ENCODE measurements at places on chromosomes 7 and 10. TPM values are rescaled to one million over a fixed set of nuclear protein-coding genes. Genes with fewer than 3 reads are reported as not detected.

RSBN1L gene
- total RNA-seq, result 27.7 TPM

DNA sequence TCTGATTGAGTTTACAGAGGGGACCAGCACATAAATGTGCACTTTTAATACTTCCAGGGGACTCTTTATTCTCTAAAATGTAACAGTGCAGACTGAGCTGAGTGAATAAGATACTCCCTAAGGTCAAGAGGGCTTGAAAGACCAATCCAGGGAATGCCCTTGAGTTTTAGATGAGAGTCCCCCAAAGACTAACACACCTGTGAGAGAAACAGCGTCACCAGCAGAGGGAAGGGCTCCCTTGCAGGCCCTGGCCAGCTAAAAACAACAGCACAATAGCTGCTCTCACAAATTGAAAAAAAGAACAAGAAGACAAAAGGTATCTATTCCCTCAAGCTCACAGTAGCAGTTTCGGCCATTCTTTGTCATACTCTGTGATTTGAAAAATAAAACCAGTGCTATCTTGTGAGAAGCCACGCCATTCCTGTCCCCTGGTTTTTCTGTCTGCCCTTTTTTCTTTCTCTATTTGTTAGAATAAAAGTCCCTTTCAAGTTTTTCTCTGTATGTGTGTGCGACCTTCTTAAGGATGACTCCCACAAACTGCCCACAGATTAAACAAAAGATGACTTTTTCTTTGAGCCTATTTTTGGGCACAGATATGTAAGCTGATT lies 230.4 kb upstream of the BMPER start:
- DNase-seq, result no peak
- no peaks in the 10 kb centered on the region for H3K36me3 ChIP-seq
- H3K27ac ChIP-seq, result no peak overlapping the region
- no peaks in the 10 kb centered on the region for H3K27me3 ChIP-seq
- H3K4me3 ChIP-seq, result no peak overlapping the region
- no peaks in the 10 kb centered on the region for H3K4me1 ChIP-seq

LRRTM3 gene
- not detected for total RNA-seq

GRCh38 chr10:72784551-72785351 lies 92.8 kb downstream of the MCU start:
- H3K27ac ChIP-seq, result no peak overlapping the region
- H3K4me1 ChIP-seq, result peaks cover 13% of the 10 kb centered on the region
- no peaks in the 10 kb centered on the region for H3K27me3 ChIP-seq
- no peak overlapping the region for H3K4me3 ChIP-seq

COBL gene
- 29.2 TPM for total RNA-seq

NUPR2 gene
- total RNA-seq, result 0.98 TPM

GRCh38 chr10:78292982-78293865 lies 259.6 kb downstream of the RPS24 start:
- H3K27ac ChIP-seq, result no peak overlapping the region
- no peak overlapping the region for H3K4me3 ChIP-seq
- no peaks in the 10 kb centered on the region for H3K36me3 ChIP-seq
- peak; percentile 33 for DNase-seq
- H3K4me1 ChIP-seq, result no peaks in the 10 kb centered on the region
- no peaks in the 10 kb centered on the region for H3K27me3 ChIP-seq

PSD gene
- total RNA-seq, result 3.5 TPM

HOXA1 gene
- 0.75 TPM for total RNA-seq

PEX1 gene
- total RNA-seq, result 14.2 TPM

DNA sequence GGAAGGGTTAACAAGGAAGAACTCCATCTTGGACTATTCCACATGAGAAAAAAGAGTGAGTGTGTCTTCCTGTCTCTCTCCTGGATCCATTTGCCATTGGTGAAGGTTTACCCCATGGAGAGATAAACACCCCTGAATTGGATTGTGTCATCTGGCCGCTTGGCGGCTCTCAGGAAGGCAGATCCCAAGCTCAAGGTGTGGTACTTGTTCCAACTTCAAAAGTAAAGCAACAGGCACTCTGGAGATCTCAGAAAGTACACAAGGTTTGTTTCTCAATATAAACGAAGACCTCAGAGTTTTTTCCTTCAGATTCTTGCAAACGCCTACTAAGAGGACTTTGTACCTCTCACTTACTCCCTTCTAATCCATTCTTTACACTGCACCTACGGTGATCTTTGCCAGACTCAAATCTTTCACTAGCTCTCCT lies 116.7 kb downstream of the REEP3 start:
- DNase-seq, result no peak
- H3K27ac ChIP-seq, result no peak overlapping the region
- no peak overlapping the region for H3K4me3 ChIP-seq

NME8 gene
- 2.1 TPM for total RNA-seq

DNA sequence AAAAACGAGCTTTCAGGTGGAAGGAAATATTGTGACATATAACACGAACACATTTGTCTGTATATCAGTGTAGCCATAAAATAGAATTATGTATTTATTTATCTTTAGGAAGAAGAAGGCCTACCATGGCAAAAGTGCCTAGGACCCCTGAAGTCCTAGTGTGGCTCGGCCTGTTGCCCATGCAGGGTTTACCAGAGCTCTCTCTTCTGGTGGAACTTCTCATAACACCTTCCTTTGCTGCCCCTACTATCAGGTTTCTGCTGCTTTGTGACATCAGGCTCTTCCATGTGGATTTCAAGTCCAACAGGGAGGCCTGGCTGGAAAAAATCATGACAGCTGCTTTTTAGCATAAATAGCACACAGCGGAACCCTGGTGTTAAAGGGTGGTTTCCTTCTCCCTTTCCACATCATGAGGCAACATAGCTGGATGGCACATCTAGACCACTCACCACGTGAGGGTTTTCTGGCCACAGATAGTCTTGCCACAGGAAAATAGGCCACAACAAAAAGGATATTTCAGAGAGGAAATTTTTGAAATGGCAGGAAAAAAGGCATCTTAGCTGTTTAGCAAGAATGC lies 44.8 kb upstream of the ADO start:
- H3K4me3 ChIP-seq, result no peak overlapping the region
- H3K27ac ChIP-seq, result no peak overlapping the region
- no peaks in the 10 kb centered on the region for H3K36me3 ChIP-seq

DNA sequence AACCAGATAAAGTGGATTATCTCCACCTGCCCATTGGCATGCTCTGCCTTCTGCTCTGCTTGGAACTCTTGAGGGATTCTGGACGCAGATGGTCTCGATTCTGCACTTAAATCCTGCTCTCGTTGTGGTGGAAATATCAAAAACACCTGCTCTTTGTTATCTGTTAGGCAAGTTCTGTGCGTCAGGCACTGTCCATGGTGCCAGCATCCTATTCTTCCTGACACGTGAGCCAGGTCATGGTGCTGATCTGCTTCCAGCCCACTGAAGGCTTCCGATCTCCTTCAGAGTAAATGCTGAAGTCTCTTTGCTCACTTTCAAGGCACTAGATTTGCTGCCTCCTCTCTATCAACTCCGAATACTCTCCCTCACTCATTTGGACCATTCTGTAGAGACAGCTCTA lies 505.6 kb downstream of the HTR7 start:
- no peak overlapping the region for H3K27ac ChIP-seq
- no peaks in the 10 kb centered on the region for H3K4me1 ChIP-seq
- H3K36me3 ChIP-seq, result no peaks in the 10 kb centered on the region

DNA sequence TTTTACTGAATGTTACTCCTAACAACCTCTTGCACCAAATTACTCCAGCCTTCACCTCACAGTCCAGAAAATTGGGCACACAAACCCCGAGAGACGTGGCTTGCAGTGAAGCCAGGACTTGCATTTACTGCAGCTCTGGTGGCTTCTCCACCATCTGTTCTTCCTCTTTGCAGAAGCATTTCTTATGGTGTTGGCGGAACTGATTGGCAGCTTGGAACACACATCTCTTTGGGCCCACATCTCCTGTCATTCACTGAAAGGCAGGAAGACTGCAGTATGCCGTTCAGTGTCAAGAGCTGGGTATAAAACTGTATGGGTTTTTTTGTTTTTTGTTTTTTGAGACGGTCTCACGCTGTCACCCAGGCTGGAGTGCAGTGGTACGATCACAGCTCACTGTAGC lies 38.3 kb upstream of the PRKAR1B start:
- no peak overlapping the region for H3K27ac ChIP-seq
- no peaks in the 10 kb centered on the region for H3K27me3 ChIP-seq
- no peak for DNase-seq
- H3K4me1 ChIP-seq, result peaks cover under 1% of the 10 kb centered on the region
